ENCODE measurements at places on chromosomes 6 and 20.

DNA sequence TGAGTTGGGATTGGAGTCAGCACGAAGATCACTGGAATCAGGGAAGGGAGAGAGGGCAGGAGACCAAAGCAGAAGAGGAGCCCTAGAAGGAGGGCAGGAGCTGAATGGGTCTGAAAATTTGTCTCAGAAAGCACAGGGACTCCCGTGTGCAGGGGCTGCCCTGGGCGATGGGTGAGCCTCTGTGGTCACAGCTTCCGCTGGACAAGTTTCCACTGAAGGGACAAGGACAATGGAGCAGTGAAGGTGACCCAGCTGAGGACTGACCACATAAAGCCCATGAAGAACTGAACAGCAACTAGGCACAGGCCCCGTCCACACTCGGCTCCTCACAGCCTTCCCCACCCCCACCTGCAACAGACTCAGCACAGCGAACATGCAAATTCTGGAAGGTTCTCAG, 3.5 kb downstream of the HLA-C start:
- no peak overlapping the region for H3K4me3 ChIP-seq
- DNase-seq: no peak
- H3K4me1 ChIP-seq: peaks cover 50% of the 10 kb centered on the region
- H3K27me3 ChIP-seq: no peaks in the 10 kb centered on the region

DNA sequence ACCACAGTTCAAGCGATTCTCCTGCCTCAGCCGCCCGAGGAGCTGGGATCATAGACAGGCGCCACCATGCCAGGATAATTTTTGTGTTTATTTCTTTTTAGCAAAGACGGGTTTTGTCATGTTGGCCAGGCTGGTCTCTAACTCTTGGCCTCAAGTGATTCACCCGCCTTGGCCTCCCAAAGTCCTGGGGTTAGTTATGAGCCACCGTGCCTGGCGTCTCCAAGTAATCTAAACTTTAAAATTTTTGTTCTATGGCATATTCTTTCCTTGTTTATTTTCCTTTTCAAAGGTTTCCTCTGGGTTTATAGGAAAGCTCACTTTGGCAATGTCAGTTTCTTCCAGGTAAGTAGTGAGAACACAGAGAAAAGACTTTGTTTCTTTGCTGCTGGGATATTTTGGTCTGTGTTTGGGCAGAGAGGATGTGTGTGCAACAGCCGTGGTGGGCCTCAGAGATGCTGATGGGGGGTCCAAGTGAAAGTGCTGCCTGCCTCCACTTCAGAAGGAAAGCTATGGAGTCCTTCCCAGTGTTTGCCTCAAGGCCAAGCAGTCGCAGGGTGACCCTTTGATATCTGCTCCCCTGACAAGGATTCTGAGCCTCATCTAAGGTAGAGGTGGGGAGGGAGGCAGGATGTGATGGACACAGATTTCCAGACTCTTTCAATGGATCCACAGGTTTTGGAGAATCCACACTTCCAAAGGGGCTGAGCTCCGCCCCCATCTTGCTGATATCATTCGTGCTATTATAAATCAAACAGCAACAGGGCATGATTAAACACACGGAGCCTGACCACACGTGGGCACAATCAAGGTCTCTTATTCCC, 2.3 kb downstream of the LRP11 start:
- H3K36me3 ChIP-seq: no peaks in the 10 kb centered on the region
- no peaks in the 10 kb centered on the region for H3K27me3 ChIP-seq
- H3K4me3 ChIP-seq: no peak overlapping the region
- DNase-seq: no peak
- no peak overlapping the region for H3K27ac ChIP-seq

DNA sequence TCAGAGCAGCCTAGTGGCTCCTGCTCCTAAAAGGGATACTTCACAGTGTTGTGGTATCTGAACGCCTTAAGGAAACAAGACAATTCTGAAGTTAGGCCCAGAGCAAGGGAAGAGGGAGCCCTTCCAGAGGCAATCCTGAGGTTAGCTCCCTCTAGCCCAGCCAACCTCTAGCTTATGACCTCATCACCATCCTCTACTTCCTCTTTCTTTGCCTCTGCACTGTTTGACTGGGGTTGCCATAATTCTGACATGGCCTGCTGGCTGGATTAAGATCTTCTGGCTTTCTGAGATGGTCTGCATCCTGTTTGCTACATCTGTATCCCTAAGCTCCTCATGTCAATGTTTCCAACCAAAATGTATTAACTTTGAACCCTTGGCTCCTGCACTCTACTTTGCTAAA, 23.3 kb upstream of the BMP2 start:
- no peaks in the 10 kb centered on the region for H3K27me3 ChIP-seq
- H3K4me1 ChIP-seq: no peaks in the 10 kb centered on the region
- no peak overlapping the region for H3K4me3 ChIP-seq

DNA sequence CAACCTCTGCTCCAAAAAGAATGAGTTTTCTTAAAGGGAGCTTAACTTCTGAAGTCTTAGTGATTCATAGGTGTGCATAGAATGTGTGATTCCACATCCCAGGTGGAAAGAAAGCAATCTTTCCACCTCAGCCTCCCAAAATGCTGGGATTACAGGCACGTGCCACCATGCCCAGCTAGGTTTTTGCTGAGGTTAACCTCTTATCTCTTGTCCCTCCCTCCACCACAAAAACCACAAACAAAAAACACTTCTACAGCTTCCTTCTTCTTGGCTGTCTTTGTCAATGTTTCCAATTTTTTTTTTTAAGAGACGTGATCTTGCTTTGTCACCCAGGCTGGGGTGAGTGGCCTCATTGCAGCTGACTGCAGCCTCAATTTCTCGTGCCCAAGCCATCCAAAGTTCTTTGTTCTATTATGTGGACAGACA, 8.1 kb upstream of the CSE1L start:
- H3K4me1 ChIP-seq: peaks cover 23% of the 10 kb centered on the region
- DNase-seq: peak; percentile 58
- no peak overlapping the region for H3K27ac ChIP-seq
- H3K36me3 ChIP-seq: peaks cover 20% of the 10 kb centered on the region
- no peaks in the 10 kb centered on the region for H3K27me3 ChIP-seq
- H3K4me3 ChIP-seq: no peak overlapping the region

GRCh38 chr6:40958738-40959137, 80.3 kb downstream of the UNC5CL start:
- H3K4me3 ChIP-seq: no peak overlapping the region
- H3K36me3 ChIP-seq: no peaks in the 10 kb centered on the region
- no peak for DNase-seq
- no peak overlapping the region for H3K27ac ChIP-seq
- H3K27me3 ChIP-seq: no peaks in the 10 kb centered on the region
- no peaks in the 10 kb centered on the region for H3K4me1 ChIP-seq

- H3K27ac ChIP-seq: no peak overlapping the region
- H3K27me3 ChIP-seq: no peaks in the 10 kb centered on the region
Observed at GRCh38 chr6:142015011-142015410, 117.7 kb upstream of the GJE1 start.

- no peak overlapping the region for H3K4me3 ChIP-seq
- no peaks in the 10 kb centered on the region for H3K36me3 ChIP-seq
- H3K4me1 ChIP-seq: no peaks in the 10 kb centered on the region
- H3K27me3 ChIP-seq: no peaks in the 10 kb centered on the region
- H3K27ac ChIP-seq: no peak overlapping the region
Observed at GRCh38 chr6:97669191-97670031, 386.4 kb upstream of the MMS22L start.

DNA sequence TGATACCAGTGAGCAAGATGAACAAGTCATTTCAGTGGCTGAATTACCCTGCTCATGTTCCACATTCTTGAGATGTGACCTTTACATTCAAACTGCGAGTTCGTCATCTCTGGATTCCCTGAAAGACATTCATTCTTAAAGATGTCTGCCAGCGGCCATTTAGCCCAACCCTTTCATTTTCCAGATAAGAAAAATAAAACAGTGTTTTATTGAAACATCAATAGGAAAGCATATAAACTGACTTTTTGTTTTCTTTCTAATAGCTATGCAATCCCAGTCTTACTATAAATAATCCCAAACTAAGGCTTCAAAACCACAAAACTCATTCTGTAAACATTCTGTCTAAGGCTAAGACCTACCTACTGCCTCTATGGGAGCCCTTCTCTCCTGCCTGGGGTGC, 134.0 kb downstream of the SAMD5 start:
- no peaks in the 10 kb centered on the region for H3K36me3 ChIP-seq
- H3K27me3 ChIP-seq: no peaks in the 10 kb centered on the region
- no peaks in the 10 kb centered on the region for H3K4me1 ChIP-seq
- H3K4me3 ChIP-seq: no peak overlapping the region

DNA sequence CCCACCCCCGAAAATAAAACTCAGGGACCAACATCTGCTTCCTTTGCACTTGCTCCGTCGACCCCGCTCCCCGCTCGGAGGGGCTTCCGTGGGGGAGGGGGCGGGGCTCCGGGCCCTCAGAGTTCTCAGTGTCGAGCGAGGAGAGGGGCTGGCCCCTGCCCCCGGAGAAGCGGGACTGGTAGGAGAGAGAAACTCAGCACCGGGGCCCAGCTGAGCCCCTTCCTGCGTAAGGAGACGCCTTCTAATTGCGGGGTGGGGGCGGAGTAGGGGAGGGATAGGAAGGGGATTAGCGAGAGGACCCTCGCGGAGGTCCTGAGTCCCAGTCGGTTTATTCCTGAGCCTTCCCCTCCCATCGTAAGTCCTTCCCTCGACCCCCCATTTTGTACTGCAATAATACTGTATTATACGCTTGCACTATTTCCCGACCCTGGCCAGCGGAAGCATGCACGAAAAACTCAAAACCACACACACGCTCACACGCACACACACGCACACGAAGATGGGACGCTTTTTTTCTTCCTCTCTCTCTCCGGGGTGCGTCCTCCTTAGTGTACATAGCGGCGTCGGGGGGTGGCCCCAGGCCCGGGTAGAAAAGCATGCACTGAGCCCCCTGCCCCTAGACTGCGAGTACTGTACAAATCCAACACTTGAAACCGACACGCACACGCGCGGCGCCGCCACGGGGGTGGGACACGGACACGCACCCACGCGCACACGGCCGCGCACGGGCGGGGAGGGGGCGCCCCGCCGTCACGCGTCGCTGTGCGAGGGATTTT, 22.1 kb upstream of the SLC22A7 start:
- peaks cover 11% of the 10 kb centered on the region for H3K27me3 ChIP-seq
- no peak overlapping the region for H3K27ac ChIP-seq
- DNase-seq: peak; percentile 29
- peaks cover 21% of the 10 kb centered on the region for H3K4me1 ChIP-seq
- peak overlapping the region; percentile 56 for H3K4me3 ChIP-seq

DNA sequence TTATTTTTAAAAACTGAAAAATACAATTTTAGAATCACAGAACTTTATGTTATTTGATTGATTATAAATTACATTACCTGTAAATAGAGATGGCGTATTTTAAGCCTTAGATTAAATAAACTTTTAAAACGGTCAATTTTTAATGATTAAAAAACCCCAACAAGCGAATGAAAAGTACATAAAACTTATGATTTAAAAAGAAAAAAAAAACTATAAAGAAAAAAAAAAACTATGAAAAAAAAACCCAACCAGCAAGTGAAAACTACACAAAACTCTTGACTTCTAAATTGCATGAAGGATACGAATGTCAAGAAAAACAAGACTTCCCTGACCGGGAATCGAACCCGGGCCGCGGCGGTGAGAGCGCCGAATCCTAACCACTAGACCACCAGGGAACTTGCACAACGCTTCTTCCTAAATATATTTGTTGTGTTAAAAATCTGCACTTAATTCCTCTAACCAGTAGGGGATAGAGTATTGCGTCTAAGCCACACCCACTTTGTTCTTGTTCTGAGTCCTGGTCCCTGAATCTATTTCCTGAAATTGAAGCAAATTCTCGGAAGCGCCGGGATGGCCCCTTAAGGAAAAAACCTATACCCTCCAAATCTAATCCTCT, 10.7 kb upstream of the NCOA7 start:
- H3K4me1 ChIP-seq: peaks cover 3% of the 10 kb centered on the region
- peak; percentile 83 for DNase-seq
- no peaks in the 10 kb centered on the region for H3K36me3 ChIP-seq
- H3K4me3 ChIP-seq: peak overlapping the region; percentile 76
- no peaks in the 10 kb centered on the region for H3K27me3 ChIP-seq
- peak overlapping the region; percentile 88 for H3K27ac ChIP-seq

- no peak overlapping the region for H3K4me3 ChIP-seq
- no peaks in the 10 kb centered on the region for H3K27me3 ChIP-seq
- no peaks in the 10 kb centered on the region for H3K36me3 ChIP-seq
Observed at GRCh38 chr6:10184371-10185227, 230.3 kb downstream of the TFAP2A start.

- DNase-seq: no peak
- H3K4me1 ChIP-seq: peaks cover 31% of the 10 kb centered on the region
- no peaks in the 10 kb centered on the region for H3K36me3 ChIP-seq
- no peak overlapping the region for H3K4me3 ChIP-seq
- no peaks in the 10 kb centered on the region for H3K27me3 ChIP-seq
- no peak overlapping the region for H3K27ac ChIP-seq
Observed at GRCh38 chr6:35739645-35740524, 3.1 kb downstream of the ARMC12 start.

GRCh38 chr6:159238920-159239558, 69.8 kb downstream of the FNDC1 start:
- no peak overlapping the region for H3K27ac ChIP-seq
- peaks cover 46% of the 10 kb centered on the region for H3K27me3 ChIP-seq
- no peak for DNase-seq
- no peaks in the 10 kb centered on the region for H3K4me1 ChIP-seq
- no peak overlapping the region for H3K4me3 ChIP-seq

GRCh38 chr6:30684386-30685156, 1.9 kb downstream of the PPP1R18 start:
- DNase-seq: no peak
- no peaks in the 10 kb centered on the region for H3K27me3 ChIP-seq
- H3K36me3 ChIP-seq: peaks cover 20% of the 10 kb centered on the region
- peak overlapping the region; percentile 99 for H3K4me3 ChIP-seq
- peak overlapping the region; percentile 60 for H3K27ac ChIP-seq

DNA sequence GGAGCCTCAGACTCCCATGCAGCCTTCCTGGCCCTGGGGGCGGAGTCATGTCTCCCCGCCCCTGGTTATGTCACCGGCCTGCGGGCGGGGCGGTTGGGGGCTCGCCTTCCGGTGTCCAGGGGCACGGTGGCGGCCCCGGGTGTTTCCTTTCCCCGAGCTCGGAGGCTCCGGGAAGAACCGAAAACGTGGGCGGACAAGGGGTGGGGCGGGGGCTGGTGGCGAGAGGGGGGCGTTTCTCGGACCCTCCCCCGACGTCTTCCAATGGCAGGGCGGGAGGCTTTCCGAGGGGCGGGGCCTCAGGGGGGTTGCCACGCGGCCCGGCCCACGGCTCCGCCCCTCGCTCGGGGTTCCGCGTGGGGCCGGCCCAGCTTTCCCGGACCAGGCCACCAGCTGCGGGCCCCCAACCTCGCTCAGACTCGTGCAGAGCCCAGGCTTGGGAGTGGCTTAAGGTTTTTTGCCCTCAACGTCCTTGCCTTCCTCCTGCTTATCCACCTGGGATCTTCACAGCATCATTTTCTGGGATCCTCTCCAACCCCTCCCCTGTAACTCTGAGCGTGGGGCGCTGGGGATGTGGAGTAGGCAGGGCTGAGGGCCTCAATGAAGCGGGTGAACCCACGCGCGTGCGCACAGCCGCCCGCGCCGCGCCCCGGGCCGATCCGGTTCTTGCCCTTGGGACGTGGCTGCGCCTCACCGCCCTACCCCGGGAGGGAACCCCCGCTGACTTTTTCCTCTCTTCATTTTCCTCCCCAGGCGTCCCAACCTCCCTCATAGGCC, 2.1 kb upstream of the NRN1 start:
- peaks cover 47% of the 10 kb centered on the region for H3K4me1 ChIP-seq
- peak overlapping the region; percentile 47 for H3K4me3 ChIP-seq
- H3K36me3 ChIP-seq: no peaks in the 10 kb centered on the region
- H3K27me3 ChIP-seq: peaks cover 54% of the 10 kb centered on the region

Measured in CD4-positive, alpha-beta T cell (primary cell).